ENCODE measurements at places on chromosomes 6 and 20.

- no peak for DNase-seq
These were observed 657 bp downstream of the ZHX3 start for GRCh38 chr20:41316602-41317545.

DNA sequence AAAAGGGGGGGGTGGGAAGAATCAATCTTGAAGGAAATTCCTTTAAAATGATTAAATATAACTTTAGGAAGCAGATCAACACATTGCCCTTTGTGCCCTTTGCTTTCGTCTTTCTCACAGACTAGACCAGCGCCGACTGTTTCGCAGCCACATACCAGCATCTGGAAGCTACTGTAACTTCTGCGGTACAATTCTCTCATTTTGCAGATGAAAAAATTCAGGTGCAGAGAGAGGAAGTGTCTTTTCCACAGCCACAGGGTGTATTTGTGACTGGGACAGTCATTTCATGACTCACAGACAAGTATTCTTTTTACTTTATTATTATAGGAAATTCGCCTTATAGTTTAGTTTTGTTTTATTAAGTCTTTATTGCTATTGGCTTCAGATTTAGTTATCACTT lies 84.2 kb downstream of the UST start:
- no peak for DNase-seq

DNA sequence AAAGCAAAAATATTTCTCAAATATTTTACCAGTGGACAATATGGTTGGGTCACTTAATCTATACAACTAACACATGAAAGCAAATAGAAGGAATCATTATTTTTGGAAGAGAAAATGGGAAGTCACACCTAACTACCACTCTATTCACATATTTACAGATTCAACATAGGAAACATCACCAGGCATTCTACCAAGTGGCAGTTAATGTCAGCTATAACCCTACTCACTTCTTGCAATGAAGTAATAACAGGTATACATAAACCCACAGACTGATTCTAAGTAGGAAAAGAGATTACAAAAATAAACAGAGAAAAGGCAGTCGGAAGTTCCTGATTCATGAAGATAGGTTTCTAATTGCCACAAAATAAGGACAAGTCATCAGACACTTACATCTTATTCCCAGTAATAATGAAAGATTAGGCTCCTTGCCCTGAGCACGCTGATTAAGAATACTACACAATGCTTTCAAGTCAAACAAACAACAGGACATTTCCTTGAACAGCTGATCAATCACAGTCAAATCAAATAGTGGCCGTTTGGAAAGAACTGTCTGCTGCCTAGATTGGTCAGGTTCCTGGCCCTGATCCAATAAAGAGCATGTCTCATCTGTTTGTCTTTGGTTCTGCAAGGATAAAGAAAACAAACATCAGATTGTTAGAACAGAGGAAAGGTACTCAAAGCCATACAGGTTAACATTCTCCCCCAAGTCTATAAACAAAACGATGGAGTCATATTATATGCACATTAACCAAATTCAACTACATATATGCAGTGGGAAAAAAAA lies 79.2 kb upstream of the PLN start:
- DNase-seq: no peak

GRCh38 chr20:25020345-25020744 lies 27.8 kb upstream of the APMAP start:
- no peak for DNase-seq

Measured in NCI-H187 treated with DMSO at 0.1 percent for 48 hours (cell line).